Right renal cortex interstitium (tissue), 3 donors: ENCODE measurements at places on chromosomes 3 and 15.

- no peak for DNase-seq
Measured at GRCh38 chr15:89809093-89809786, 5.4 kb downstream of the ANPEP start.

DNA sequence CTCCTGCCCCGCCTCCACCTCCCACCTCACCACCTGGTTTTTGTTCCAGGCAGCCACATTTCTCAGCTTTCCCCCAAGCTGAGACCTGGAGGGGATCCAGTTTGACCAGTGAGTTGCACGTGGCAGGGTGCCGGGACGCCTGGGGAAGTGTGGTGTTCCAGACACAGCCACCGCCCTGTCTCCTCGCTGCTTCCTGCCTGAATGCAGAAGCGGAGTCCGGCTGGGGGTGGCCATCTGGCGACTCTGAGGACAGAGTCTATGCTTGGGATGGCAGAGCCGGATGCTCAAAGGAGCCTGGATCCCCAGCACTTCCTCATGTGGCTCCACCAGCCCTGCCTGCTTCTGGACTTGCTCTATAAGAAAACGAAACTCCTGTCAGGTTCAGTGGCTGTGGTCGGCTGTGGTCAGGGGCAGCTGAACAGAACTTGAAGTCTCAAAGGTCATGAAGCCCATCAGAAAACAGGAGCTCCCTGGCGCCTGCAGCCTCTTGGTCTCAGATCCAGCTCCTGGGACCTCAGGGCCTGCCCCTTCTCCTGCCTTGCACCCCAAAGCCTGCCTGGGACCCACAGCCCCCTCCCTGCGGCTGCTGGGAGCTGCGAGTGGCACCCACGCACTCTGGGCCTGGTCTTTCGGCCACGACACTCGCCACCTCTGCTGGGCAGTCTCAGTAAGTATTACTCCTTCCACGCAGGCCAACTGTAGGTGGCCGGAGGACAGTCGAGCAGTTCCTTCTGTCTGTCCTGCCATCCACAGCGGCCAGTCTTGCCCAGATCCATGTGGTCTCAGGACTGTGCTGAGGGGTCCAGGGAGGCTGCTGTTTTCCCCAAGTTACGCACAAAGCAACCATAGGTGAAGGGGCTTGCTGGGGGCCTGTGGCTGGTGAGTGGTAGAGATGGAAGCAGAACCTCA is 112.8 kb upstream of the MEF2A start:
- DNase-seq = no peak

DNA sequence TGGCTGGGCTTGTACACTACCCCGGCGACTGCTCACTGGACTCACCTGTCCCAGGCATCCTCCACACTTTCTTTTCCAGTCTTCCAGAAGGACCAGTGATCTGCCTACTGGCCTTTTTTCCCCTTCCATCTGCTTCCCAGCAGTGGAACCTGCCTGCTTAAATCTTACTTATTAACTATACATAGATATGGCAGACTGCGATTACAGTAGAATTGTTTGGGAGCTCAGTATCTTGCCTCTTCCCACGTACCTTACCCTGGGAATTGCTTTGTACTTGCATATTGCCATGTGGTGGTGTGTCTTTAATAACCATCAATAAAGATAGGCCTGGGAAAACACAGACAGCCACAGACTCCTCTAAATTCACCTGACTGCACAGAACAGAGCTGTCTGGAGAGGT is 11.8 kb upstream of the HES1 start:
- no peak for DNase-seq

DNA sequence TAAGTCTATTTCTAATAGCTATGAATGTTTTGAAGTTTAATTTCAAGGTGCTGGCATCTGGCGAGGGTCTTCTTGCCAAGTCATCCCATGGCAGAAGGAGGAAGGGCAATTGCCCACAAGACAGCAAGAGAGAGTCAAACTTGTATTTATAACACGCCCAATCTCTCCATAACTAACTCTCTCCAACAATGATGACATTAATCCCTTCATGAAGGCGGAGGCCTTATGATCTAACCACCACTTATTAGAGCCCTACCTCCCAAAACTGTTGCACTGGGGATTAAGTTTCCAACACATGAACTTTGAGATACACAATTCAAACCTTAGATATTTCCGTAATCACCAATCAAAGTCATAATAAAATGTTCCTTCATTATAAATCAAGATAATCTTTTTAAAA is 406.9 kb downstream of the CNTN6 start:
- no peak for DNase-seq

GRCh38 chr15:91102546-91103330 is 2.7 kb downstream of the SV2B start:
- no peak for DNase-seq
